NK-92 treated with Interleukin-12 subunit alpha and Interleukin-12 subunit beta, amount 100 ng/mL, for 24 hours (cell line): ENCODE measurements at places on chromosomes 1 and 21.

DNA sequence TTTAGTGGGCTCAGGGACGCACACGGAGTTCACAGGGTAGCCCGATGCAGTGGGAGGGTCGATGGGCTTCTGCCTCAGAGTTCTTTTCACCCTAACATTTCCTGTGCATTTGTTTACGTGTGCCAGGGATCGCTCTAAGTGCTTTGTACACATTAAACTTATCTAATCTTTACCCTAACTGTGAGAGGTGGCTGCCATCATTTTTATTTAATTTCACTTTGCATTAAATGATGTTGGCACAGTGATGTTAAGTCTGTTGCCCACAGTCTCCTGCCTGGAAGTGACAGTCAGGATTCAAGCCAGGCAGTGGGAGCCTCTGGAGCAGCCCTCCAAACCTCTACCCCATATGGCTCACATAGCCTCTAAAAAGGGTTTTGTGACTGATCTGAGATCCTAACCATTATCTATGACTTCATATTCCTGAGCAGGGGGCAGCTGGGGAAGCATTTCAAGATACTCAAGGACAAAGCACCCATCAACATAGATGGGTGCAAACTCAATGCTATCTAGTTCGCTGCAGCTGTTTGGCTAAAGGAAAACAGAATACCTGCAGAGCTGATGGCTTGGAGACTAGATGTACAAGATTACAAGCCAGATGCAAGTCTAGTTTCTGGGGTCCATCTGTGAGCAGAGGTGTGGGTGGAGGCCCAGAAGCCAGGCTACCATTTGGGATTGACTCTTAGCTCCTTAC, 303.8 kb downstream of the DISC1 start:
- DNase-seq = no peak

DNA sequence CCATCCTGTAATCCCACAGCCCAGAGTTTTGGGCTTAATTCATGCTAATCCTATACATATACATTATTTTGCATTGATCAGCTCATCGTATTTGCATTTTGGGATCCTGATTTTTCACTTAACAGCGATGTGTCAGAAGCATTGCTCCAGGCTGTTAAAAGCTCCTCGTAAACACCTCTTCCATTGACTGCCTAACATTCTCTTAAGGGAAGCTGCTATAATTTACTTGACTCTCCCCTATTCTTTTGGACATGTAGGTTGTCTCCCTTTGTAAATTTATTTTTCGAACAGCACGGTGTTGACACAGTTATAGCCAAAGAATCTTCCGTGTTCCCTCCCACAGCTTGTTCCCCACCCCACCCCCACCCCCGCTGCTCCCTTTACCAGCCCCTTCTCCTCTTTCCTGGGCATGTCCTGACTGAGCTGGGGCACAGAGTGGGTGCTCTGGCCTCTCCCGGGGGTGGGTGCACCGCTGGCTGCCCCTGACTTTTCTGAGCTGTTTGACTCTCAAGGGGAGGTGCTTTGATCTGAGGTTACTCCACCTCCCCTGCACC, 22.8 kb downstream of the LDLRAP1 start:
- DNase-seq = no peak

- DNase-seq = no peak
Observed at GRCh38 chr1:157085421-157085820, 14.2 kb downstream of the ETV3L start.

DNA sequence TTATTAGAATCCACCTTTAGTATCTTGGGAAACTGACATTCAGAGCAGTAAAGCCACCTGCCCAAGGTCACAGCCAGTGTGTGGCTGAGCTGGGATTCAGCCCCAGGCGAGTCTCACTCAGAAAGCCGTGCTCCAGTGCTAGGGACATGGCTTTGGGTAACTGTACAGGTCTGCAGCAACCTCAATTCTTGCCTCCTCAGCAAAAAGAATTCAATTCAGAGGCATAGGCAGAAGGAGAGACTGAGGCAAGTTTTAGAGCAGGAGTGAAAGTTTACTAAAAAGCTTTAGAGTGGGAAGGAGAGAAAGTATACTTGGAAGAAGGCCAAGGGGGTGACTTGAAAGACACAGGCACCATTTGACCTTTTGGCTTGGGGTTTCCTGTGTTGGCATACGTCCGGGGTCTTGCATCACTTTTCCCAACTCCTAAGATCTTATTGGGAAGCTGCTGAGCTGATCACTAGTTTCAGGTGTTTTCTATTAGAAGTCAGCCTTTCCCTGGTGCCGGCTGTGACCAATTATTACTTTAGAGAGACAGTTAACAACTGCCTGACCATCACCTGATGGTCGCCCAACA, 529.3 kb downstream of the MATN1 start:
- DNase-seq = no peak
